CD4-positive, alpha-beta T cell (primary cell): ENCODE measurements at places on chromosomes 13 and 19. TPM values are rescaled to one million over a fixed set of nuclear protein-coding genes. Genes with fewer than 3 reads are reported as not detected.

DNA sequence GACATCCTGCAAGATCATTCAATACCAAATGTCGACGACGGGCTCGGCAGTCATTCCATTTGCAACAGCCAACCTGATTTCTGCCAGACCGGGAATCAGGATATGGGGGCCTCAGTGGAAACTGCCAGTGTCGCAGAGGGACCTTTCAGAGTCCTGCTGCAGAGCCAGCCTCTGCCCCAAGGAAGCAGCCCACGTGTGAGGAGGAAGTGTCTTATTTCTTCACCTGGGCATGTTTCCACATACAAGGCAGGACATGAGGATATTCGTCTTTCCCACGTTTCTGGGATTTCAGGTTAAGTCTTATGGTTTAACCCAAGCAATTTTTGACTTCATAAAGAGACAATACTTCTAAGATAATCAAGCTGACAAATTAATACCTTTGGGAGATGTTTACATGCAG is 69.9 kb downstream of the ABCC4 start:
- no peak for DNase-seq

DNA sequence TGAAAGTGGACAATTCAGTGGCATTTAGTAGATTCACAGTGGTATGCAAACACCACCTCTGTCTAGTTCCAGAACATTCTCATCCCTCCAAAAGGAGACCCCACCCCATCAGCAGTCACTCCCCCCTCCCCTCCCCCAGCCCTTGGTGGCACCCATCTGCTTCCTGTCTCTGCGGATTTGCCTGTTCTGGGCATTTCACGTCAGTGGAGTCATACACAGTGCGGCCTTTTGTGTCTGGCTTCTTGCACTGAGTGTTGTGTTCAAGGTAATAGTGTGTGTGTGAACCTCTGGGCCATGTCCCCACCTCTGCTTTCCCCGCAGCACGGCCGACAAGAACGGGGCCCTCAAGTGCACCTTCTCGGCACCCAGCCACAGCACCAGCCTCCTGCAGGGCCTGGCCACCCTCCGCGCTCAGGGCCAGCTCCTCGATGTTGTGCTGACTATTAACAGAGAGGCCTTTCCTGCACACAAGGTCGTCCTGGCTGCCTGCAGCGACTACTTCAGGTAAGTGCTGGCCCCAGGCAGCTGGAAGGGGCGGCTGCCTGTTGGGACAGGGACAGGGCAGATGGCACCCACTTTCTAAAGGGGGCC is 19.4 kb upstream of the CRTC1 start:
- peak; percentile 30 for DNase-seq

DNA sequence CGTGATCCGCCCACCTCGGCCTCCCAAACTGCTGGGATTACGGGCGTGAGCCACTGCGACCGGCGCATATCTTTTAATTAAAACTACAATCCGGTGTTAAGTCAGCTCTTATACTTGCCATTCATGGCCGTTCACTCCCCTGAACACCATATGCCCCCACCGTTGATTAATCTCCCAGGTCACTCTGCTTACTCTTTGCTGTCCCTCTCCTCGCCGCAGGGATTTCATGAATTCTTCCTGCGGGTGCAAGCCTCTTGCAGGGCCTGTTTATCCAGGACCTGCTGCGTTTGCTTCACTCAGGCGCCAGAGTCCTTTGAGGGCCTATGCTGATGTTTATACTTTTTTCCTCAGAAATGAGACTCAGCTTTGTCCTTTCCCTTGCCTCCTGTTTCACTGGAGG is 996 bp downstream of the ERVV-2 start:
- DNase-seq = no peak

GRCh38 chr13:98390086-98390715 is 186.7 kb downstream of the STK24 start:
- DNase-seq = no peak

DNA sequence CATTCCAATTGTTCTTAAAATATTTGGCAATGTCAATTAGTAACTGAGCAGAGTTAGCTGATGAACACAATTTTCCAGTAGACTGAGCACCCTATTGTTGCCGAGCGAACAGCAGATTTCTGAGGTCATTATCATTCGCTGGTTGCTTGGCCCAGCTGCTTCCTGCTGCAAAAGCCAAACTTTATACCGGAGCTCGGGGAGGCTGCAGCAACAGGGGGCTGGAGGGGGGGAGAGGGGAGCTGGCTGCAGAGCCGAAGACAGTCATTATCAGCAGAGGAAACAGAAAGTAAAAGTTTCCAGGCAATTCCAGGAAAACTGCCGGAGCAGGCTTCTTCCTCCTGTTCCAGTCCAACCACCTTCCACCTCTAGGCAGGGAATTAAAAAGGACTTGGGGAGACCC is 77.9 kb downstream of the ZNF536 start:
- DNase-seq = no peak

GRCh38 chr19:48213959-48214358 is 41.8 kb downstream of the CARD8 start:
- DNase-seq = no peak

DNA sequence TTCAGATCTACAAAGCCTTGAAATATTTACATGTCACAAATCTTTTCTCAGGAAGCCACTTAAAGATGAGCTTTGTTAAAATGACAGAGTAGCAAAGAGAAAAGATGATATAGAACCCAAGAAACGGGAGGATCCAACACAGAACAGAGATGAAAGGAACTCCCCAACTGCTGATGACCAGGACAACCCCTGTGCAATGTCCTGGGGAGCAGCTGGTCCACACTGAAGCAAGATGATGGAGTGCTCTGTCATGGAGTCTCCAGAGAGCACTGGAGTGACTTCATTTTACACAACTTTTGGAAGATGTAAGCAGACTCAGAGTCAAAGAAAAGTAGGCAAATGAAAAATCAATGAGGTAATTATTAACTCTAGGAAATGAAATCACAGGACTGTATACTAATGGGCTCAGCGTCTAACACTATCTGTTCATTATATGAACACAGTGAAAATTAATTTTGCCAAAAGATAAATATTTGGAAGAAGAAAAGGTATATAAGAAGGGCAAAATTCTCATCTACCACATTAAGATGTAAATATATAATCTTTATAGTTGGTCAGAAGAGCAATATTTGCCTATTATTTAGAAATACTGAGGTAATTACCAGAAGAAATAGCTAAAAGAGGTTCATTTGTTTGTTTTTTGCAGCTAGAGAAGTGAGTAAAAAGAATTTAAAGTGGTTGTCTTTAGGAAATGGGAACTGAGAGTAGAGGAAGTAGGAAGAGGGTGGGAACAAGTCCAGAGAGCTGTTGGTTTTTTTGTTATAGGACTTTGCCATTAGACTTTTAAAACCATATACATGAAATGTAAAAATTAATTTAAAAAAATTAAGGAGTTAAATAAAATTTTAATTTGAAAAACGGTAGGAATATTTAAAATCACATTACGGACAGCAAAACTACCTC is 30.5 kb downstream of the MTRF1 start:
- DNase-seq = no peak

GRCh38 chr19:1289686-1290025 is 4.0 kb downstream of the EFNA2 start:
- DNase-seq = no peak

The SMIM24 gene
- total RNA-seq = not detected

The RDH8 gene
- total RNA-seq = not detected

The FGF22 gene
- 0.42 TPM for total RNA-seq

The NLRP9 gene
- total RNA-seq = not detected
